Activated naive CD4-positive, alpha-beta T cell treated with anti-CD3 and anti-CD28 coated beads, Interleukin-2, amount 50 U/mL, for 72 hours (primary cell): ENCODE measurements at places on chromosomes 3 and 15. TPM values are rescaled to one million over a fixed set of nuclear protein-coding genes. Genes with fewer than 3 reads are reported as not detected.

GRCh38 chr15:88074386-88074785 is 182.2 kb downstream of the NTRK3 start:
- DNase-seq, result no peak

GRCh38 chr3:172749230-172749965 is 1.1 kb upstream of the ECT2 start:
- no peak for DNase-seq

DNA sequence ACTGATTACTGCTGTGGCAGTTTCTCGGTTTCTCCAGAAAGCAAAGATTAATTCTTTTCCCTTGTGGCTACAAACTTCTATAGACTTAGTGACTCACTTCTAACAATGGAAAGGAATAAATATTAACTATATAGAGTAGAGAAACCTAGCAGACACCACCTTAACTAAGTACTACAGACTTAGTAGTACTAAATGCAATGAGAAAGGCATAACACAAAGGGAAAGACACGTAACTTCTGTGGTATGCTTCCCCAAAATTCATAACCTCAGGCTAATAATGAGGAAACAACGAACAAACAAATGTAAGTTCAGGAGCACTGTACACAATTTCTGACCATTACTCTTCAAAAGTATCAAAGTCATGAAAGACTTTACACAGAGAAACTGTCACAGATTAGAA is 31.2 kb downstream of the ATG3 start:
- DNase-seq, result no peak

GRCh38 chr3:188489639-188490405 is 335.9 kb downstream of the LPP start:
- DNase-seq, result no peak

DNA sequence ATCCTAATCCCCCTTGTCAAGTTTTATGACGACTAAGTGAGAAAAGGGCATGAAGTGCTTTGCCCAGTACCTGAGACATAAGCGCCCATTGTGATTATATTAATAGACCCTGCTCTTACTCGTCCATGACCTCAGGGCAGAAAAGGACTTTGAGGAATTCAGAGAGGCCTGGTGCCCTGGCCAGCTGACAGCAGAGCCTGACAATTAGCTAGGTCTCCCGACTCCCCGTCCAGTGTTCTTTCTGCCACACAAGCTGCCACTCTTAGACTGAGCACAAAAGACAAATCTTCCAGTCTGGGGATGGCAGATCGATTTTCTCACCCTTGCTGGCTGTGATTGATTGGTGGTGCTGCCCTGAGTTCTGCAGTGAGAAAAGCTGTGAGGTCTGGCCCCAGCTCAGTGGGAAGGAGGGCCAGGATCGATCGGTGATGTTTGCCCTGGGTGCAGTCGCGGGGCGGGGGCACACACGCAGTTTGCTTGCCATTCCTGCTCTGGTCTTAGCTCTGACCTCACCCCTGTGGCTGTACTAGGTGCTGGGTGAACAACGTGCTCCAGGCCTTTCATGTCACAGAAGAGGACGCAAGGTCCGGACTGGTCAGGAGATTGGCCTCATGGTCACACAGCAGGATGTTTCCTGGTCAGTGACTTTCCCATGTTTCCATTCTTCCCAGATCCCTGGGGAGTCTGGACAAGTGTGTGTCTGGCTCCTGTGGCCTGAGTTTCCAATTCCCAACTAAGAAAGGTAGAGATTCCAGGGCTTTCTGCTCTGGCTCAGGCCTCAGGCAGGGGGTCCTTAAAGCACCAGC is 67.4 kb upstream of the TLE3 start:
- DNase-seq, result no peak

GRCh38 chr15:39685999-39686613 is 96.5 kb downstream of the FSIP1 start:
- peak; percentile 34 for DNase-seq

DNA sequence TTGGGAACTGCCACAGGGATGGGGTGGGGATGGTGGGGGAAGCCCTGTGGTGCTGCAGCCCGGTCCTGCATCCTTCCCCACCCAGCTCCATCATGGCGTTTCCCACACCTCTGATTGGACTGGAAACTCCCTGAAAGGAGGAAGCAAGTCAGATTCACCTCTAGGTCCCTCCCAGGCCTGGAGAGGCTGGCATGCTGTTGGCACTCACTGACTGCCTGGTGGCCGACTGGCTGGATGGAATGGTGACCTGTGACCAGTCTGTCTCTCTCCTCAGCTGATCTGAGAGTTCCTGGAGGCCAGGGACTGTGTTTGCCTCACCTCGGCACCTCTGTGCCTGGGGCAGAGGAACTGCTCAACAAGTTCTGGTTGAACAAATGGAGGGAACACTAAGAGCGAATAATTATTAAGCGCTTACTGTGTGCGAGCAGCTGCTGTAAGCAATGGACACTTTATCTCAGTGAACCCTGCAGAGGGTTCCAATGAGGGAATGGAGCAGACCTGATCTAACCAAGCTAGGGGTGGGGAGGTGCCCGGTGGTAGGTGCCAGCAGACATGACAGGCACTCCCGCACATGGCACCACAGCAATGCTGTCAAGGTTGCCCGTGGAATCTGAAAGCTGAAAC is 3.5 kb upstream of the HHATL start:
- DNase-seq, result no peak

DNA sequence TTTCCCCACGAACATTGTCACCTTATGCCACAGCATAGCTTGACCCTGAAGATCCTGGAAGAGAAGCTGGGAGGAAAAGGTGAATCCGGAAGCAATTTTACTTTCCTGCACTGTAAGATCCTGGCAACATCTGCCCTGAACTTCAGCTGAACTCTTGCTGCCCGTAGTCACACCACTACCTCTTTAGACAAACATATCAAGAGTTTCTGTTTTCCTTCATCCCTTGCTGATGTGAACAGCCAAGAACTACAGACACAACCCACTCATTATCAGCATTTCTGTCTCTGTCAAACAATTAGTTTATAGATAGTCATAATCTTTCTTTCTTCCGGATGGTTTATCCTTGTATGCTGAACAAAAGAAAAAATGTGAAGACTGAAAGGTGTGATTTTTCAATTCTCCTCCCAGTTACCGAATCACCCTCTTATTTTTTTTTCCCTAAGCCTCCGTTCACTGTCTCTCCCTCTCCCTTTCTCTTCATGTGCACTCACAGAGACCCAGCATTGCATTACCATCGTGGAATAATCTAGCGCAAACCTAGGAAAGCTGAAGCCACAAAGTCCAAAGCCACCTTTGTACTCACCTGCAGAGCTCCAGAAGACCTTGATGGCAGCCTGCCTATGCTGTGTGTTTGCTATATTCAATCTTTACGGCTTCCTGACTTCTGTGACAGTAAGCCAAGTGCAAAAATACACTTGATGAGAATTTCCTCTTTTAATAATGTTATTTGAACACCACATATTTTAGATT is 229.2 kb downstream of the CDIN1 start:
- DNase-seq, result no peak

- no peak for DNase-seq
These were observed 55.4 kb upstream of the LARS2 start for GRCh38 chr3:45332901-45333407.

DNA sequence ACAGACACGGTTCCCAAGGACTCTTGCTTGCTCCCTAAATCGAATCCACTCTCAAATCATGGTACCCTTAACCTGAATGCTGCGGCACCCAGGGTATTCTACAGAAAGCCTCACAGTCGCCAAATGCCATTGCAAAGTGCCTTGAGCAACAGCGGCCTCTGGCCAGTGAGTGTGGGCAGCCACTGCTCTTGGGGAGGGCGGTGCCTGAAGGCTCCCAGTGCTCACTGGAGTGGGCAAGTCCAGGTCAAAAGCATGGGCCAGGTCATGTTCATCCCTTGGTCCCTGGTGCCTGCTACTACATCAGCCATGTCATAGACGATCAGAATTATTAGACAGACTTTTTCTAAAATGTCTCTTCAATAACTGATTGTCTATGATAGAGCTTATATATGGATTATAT is 82.5 kb downstream of the ADAMTS17 start:
- no peak for DNase-seq

GRCh38 chr3:126300761-126301481 is 56.3 kb downstream of the KLF15 start:
- no peak for DNase-seq

DNA sequence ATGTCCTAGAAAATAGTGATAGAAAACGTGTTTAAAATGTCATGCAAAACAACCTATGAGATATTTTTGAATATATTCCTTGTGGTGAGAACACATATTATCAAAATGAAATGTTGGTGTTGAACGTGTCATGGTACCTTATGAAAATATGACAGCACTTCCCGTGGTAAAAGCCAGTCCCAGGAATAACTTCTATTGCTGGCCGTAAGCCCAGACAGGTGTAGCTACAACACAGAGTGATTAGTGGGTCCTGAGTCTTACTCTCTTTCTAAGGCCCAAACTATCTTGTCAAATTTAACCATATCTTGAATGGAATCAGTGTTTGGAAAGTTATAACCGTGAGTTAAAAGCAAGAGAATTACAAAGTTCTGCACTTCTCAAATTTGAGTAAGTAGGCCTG is 24.1 kb downstream of the RARB start:
- no peak for DNase-seq

GRCh38 chr3:154243353-154243752 is 80.9 kb downstream of the DHX36 start:
- DNase-seq, result no peak

- no peak for DNase-seq
These were observed 109.7 kb upstream of the SLC7A14 start for GRCh38 chr3:170695486-170696064.

- DNase-seq, result no peak
These were observed 16.6 kb downstream of the ELP6 start for GRCh38 chr3:47496892-47497291.

GRCh38 chr3:152419748-152420147 is 151.0 kb downstream of the MBNL1 start:
- DNase-seq, result no peak

The CPLX3 gene
- total RNA-seq, result not detected

The RHO gene
- total RNA-seq, result not detected

The CPN2 gene
- not detected for total RNA-seq

The TMEM42 gene
- total RNA-seq, result 6.2 TPM

The SPINK8 gene
- not detected for total RNA-seq

The GHSR gene
- total RNA-seq, result not detected
